Activated T-cell treated with anti-CD3 and anti-CD28 coated beads for 1 hour (primary cell): ENCODE measurements at places on chromosomes 3 and 15.

DNA sequence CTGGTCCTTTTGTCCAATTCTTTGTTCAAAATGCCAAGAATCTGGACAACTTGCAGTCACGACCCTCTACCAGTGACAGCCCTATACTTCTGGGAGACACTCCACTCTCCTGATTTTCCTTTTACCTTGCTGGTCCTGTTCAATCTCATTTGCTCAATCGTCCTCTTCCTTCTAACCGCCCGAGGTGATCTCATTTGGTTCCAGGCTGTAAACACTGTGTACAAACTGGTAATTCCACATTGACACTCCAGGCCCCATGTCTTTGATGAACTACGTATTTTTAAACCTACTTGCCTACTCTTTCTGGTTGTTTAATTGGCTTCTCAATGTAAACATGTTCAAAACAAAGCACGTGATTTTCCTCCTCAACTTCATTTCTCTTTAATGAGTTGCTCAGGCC is 23.7 kb upstream of the C3orf49 start:
- DNase-seq, result no peak

GRCh38 chr3:141243271-141243707 is 11.7 kb downstream of the PXYLP1 start:
- DNase-seq, result peak; percentile 42

DNA sequence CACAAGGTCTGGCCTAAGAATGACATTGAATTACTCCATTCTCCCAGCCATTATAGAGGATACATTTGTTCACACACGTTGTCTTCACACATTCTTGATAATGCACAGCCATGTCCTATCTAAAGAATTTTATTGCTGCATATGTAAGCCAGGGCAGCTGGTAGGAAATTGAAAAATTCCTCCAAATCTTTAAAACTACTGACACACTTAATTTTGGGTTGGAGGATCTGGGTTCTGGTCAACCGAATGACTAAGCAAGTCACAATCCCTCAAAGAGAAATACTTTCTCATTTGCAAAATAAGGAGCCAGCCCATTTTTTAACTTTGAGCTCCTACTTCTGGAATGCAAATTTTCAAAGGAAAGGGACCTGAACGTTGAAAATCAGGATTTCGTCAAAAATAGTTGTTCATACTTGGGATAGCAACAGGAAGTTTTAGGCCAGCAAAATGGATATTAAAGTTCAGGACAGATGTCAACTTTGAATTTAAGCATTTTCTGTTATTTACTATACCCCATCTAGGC is 638.3 kb downstream of the NTRK3 start:
- no peak for DNase-seq

GRCh38 chr3:58234516-58234931 is 3.1 kb upstream of the ABHD6 start:
- DNase-seq, result no peak

DNA sequence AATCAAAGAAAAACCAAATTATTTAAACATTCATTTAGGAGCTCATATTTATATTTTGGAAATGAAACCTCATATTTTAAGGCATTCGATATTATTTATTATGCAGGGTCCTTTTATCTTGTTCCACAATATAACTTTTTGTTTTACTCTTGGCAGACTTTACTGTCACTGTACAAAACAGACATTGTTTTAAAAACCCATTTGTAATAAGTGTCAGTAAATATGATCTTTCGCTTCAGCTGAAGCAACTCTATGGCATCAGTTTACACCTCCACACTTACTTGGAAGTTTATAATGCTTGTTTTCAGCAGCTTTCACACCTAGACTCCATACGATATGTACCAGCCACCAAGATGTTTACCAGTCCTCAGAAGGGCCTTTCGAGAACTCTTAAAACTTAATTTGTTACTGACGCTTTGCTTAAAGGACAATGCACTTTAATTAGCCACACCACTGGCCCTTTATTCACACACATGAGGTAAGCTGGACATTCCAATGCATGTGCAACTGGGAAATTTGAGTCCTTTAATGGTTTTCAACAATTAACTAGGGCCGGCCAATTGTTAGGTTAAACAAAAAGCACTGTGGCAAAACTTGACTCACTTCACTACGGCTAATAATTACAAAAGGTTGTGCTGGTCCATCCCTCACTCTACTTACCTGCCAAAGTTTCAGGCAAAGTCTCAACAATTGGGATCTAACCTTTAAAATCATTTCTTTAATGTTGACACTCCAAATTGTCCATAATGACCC is 16.7 kb downstream of the WWTR1 start:
- DNase-seq, result no peak

- no peak for DNase-seq
These were observed 17.2 kb downstream of the CPN2 start for GRCh38 chr3:194333981-194334320.

GRCh38 chr3:14261229-14261628 is 82.6 kb downstream of the LSM3 start:
- DNase-seq, result peak; percentile 74

- no peak for DNase-seq
These were observed 52.8 kb downstream of the CRTC3 start for GRCh38 chr15:90582553-90582952.

DNA sequence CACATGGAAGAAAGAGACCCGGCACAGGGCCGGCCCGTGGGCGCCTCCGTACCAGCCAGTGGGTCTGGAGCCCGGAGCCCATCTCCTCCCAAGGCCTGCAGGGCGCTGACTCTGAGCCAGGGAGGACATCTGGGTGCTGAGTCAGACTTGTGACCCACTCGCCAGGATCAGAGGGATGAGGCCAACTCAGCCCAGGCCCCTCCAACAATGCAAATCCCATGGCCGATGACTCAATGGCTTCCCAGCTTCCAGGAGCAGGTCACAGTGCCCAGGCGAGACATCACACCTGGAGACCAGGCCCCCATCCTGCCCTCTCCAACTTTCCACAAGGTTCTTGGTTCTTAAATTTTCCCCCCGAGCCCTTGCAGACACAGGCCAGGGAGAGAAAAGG is 95.1 kb downstream of the LRIG1 start:
- no peak for DNase-seq

DNA sequence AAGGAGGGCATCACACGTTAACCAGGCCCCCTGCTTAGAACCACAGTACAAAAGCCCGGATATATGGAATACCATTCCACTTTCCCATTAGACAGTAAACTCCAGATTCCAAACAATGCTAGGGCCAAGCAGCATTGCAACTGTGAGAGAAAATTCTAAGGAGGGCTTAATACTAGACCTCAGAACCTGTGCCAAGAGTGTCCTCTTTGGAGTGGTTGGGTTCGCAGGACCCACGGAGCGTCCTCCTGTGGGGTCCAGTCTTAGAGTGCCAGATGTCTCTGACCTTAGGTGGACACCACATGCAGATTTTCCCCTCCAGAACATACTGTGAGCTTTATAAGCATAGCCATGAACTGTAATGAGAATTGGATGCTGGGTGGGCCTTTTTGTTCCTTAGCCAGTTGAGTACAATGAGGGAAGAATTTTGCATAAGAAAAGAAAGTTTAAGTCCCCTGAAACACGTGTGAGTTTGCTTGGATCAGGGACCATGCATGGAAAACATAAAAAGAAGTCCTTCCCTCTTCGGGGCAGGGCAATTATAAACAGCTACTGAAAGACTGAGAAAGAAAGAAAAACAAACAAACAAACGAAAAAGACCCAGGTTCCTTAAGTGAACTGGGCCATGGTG is 325.7 kb downstream of the NEK10 start:
- no peak for DNase-seq

GRCh38 chr15:42355291-42355690 is 4.0 kb upstream of the CAPN3 start:
- DNase-seq, result no peak
